ENCODE measurements at places on chromosomes 11 and 22.

GRCh38 chr11:99268886-99269285, 248.1 kb downstream of the CNTN5 start:
- DNase-seq: no peak

- no peak for DNase-seq
Measured at GRCh38 chr11:129719037-129719436, 96.6 kb upstream of the TMEM45B start.

GRCh38 chr22:26416670-26417276, 12.3 kb upstream of the ASPHD2 start:
- peak; percentile 67 for DNase-seq

DNA sequence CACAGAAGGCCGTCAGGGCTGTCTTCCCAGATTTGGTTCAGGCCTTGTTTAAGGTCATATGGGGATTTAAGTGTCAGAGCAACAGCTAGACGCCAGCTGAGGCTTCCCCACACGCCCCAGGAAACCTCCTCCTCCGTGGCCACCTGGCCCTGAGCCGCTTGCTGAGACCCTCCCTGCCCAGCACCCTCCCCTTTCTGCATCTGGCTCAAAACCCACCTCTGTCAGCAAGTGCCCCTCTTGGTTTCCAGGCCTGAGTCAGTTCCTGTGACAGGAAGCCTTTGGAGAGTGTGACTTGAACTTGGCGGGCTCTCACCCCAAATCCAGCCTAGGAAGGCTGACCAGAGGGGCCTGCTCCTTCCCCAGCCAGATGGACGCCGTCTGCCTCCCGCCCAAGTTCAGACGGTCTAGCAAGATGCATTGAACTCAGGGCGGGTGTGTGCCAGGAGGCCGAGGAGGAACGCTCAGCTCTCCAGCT, 561 bp downstream of the FXYD2 start:
- peak; percentile 86 for DNase-seq

DNA sequence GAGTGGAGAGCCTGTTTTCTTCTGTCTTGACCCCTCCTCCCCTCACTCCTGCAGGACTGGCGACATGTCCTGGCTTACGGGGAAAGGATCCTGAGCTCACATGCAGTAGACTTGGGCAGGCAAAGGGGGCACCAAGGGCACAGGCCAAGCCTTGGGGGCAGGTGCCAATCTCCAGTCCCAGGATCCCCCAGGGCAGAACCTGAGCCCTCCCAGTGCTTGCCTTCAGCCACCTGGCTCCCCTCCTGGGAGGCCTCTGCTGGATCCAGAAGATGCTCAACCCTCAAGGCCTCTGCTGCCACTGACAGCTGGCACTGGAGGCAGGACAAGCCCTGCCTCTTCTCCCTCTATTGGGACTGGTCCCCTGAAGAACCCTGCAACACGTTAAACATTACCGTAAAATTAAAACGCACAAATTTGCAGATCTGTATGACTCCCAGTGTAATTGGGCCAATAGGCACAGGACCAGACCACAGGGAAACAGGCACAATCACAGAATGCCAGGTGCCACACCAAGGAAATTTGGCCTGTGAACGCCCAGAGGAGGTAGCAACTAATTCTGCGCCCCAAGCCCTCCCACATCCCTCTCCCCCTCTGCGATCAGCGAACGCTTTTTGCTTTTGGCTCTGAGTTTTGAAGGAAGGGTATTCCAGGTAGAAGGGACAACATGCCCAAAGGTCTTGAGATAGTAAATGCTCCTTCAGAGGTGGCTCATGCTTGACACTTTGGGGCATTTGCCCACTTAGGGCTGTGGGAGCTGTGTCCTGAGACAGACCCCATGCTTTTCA, 967 bp upstream of the LZTR1 start:
- DNase-seq: no peak

- no peak for DNase-seq
Measured at GRCh38 chr11:77054084-77054483, 12.7 kb upstream of the CAPN5 start.

GRCh38 chr22:47379037-47379436, 616.6 kb downstream of the TBC1D22A start:
- no peak for DNase-seq

- DNase-seq: no peak
Measured at GRCh38 chr11:7422544-7423331, 62.6 kb upstream of the OLFML1 start.

- DNase-seq: peak; percentile 33
Measured at GRCh38 chr11:80727315-80727714, 1286.5 kb upstream of the TENM4 start.

GRCh38 chr11:100072131-100072530, 615.0 kb upstream of the ARHGAP42 start:
- DNase-seq: no peak

DNA sequence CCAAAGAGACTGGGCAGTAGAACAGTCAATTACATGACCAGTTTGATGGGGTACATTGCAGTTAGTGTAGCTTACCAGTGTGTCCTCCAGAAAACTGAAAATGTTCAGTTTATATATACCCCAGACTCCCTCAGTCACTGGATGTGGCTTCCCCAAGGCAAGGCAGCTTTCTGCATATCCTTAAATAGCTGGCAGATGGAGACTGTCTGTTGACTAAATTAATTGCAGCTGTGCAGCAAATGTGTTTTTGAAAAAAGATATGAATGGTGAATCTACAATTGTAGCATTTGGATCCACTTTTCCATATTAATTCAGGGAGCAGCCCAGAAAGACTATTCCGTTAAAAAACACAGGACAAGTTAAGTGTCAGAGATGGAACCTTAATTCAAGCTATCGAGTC, 565.1 kb upstream of the CCDC179 start:
- no peak for DNase-seq

GRCh38 chr11:64918017-64918416, 1.0 kb upstream of the ATG2A start:
- DNase-seq: peak; percentile 62

DNA sequence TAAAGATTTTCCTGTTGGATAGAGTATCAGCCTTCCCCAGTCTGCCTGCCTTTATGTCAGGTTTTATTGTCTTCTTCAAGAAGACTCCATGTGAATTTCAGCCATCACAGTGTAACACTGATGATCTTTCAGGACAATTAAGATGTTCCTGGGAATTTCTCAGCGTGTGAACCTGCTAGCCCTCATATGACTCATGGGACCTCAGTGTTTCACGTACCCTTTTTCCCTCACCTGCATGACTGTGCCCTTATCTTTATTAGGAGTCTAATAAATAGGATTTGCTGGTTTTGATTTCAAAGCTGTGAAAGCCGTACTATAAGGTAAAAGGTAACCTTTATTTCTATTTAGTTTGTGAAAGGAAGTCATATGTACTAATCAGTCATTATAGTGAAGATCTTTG, 81.7 kb upstream of the MYO18B start:
- no peak for DNase-seq

DNA sequence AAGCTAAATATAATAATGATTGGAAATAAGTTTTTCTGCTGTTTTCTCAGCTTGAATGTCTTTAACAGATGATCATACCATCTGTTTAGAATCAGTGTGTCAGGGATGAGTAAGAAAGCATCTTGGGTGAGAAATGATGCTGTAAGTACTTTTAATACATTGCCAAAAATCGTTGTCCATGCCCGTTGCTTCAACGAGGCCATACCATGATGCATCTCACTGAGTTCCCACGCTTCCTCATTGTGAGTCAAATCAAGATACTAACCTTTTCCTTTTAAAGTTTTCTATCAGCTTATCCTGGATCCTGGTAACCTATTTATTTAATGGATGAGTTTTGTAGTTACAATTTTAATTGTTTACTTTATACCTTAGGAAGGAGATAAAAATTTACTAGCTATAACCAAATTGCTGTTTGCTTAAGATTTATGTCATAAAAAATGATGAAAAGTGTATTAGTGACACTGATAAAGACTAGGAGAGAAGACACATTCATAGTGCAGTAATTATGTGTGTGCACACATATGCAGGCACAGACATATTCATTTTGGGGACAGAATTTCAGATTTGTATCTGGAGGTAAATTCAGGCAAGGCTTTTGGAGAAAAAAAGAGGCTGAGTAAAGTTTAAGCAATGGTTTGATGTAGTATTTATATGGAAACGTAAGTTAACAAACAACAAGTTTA, 154.8 kb downstream of the UVRAG start:
- DNase-seq: peak; percentile 95

- no peak for DNase-seq
Measured at GRCh38 chr11:44328138-44328660, 18.3 kb upstream of the ALX4 start.

DNA sequence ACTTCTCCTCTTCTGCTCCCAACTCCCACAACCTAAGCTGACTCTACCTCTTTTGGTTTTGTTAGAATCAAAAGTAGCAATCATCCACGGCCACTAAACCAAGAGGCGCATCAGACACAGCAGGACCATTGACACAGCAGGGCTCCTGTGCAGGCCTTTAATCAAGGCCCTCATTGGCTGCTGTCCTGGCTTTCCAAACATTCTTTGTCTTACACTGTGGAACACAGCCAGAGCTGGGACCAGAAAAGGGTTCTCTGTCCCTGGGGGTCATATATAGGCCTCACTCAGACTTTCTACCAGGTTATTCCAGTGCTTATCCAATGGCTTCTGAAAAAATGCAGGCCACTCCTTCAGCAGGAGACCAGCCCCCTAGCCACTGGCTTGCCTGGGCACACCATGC, 212.7 kb upstream of the NTM start:
- DNase-seq: no peak

- DNase-seq: no peak
Measured at GRCh38 chr22:37144180-37144554, 5.5 kb downstream of the IL2RB start.

- DNase-seq: no peak
Measured at GRCh38 chr11:72685560-72686480, 11.6 kb upstream of the PDE2A start.

DNA sequence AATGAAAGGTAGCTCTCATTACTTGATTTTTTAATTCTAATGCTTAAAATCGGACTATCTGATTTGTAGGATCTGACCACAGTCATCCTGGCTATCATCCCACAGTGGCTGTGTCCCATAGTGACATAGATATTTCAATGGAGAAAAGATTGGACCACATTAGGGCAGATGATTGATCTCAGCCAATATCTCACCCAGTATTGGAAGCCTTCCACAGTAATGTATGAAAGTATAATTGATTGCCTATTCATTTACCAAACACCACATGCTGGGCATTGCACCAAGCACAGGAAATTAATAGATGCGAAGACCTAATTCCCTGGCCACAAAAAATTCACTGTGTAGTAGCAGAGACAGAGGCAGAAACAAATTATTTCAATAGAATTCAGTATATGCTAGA, 37.6 kb downstream of the FZD4 start:
- DNase-seq: no peak

DNA sequence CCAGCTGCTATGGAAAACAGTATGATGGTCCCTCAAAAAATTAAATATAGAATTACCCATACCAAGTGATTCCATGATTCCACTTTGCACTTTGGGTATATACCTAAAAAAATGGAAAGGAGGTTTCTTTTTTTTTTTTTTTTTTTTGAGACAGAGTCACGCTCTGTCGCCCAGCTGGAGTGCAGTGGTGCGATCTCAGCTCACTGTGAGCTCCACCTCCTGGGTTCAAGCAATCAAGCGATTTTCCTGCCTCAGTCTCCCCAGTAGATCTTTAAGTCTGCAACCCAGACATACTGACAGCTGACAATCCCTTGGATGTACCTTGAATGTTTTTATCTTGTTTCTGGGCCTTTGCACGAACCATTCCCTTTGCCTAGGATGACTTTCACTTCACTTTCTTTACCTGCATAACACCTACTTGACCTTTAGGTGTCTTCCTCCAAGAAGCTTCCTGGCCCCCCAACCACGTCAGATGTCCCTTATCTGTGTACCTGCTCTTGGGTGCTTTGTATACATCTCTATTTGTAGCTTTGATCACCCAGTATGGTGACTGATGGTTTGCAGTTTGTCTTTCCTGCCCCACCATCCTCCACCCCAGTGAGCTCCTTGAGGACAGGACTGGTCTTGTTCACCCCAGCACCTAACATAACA, 11.6 kb downstream of the UCP3 start:
- DNase-seq: no peak

GRCh38 chr11:126765196-126765595, 235.4 kb downstream of the KIRREL3 start:
- DNase-seq: no peak

DNA sequence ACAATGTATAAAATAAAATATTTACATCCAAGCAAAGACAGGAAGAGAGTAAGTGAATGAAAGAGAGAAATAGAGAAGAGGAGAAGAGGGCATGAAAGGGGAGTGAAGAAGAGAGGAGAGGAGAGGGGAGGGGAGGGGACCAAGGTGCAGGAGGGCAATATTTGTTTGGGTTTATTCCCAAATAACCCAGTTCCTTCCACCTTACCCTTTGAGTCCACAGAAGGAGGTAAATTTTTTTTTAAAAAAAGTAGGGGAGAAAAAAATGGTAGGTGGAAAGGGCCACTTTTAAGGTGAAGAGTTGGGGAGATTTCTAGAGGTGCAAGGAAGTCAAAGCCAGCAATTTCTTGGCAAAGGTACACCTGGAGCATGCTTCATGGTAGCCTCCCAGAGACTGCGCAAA, 2.1 kb upstream of the OR5AN1 start:
- DNase-seq: no peak

DNA sequence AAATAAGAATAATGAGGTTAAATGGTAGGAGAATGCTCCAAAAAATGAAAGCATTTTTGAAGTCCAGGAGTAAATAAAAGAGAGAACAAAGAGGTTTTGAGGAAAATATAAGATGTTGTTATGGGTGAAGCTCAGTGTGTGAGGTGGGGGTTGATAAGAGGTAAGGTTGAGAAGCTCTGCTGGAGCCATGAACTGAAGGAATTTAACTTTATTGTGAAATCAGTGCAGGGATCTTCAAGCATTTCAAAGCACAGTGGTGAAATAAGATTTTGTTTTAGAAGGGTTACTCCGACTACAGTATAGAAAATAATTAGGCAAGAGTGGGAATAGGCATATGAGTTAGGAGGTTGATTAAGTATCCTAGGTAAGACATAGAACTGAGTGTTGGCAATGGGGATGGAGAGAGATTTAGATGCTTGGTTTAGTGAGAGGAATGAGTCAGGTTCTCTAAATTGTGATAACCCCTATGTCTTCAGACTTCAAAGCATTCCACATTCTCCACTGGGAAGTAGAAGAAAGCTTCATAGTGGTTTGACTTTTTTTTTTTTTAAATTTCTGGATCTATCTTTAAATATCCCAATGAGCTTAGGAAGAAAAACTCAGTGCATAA, 403.2 kb downstream of the AASDHPPT start:
- DNase-seq: no peak

DNA sequence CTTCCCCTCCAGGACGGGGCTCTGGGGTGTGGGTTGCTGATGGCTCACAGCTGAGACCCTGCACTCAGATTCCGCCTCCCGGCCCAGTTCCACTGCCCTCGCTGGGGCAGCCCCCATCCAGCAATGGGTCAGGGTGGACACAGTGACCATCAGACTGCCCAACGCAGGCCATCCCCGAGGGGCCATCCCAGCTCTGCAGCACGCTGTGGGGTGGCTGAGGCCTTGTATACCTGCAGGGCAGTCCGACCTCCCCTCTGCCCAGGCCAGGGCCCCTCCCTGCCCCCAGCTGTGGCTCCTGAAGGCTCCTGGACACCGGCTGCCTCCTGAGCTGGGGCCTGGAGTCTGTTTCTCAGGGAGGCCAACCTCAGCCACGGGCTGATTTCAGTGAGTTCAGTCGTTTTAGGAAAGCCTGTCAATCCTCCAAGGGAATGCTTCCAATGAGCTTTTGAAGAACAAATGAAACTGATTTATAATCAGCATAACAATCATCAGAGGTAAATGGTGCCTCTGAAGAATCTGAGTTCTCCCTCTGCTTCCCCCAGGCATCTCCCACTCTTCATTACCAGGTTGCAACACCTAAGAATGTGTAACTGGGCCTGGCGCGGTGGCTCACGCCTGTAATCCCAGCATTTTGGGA, 95.1 kb downstream of the CELSR1 start:
- DNase-seq: no peak

Data from cardiac fibroblast (primary cell).